ENCODE measurements at places on chromosomes 7 and 10.

- DNase-seq: peak; percentile 23
Measured at GRCh38 chr7:150357270-150357669, 11.4 kb upstream of the REPIN1 start.

- no peak for DNase-seq
Measured at GRCh38 chr7:132614428-132615318, 38.4 kb upstream of the PLXNA4 start.

DNA sequence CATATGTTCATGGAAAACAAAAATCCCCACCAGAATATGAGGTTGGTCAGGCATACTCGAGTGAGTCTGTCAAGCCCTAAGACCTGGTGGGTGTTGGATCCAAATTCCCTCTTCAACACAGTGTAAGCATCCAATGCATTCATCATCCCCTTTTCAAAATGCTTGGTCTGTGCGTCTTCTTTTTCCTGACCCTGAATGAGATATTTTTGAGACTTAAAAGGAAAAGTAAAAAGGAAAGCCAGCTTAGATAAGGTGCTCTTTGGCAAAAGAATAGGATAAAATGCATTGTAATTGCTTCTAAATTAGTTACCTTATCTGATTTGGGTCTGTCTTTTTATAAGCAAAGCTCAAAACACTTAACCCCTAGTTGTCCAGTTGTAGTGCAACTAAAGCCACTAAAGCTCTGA lies 331.5 kb downstream of the PTEN start:
- DNase-seq: no peak

DNA sequence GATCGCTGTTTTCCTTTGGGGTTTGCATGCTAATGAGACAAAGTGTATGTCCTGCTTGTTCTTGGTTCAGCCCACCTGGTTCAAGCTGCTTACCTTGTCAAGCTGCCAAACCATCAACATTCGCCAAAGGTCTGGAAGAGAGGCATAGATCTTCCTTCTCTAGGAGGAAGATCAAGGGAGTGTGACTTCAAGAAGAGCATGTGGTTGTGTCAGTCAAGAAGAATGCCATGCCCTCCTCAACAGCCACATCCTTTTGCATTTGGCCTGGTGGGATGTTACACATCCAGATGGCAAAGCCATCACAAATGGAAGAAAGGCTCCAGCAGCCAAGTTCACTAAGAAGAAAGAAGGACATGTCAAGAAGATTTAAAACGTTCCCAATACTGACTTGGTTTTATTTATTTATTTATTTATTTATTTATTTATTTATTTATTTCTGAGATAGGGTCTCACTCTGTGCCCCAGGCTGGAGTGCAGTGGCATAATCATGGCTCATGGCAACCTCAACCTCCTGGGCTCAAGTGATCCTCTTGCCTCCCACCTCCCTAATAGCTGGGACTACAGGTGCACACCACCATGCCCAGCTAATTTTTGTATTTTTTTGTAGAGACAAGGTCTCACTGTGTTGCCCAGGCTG lies 5.1 kb upstream of the PIP4K2A start:
- no peak for DNase-seq

- no peak for DNase-seq
Measured at GRCh38 chr10:68752711-68753350, 31.8 kb downstream of the CCAR1 start.

- no peak for DNase-seq
Measured at GRCh38 chr10:5810225-5810624, 3.0 kb downstream of the GDI2 start.

- DNase-seq: no peak
Measured at GRCh38 chr7:27160145-27160545, 3.7 kb upstream of the HOXA7 start.

DNA sequence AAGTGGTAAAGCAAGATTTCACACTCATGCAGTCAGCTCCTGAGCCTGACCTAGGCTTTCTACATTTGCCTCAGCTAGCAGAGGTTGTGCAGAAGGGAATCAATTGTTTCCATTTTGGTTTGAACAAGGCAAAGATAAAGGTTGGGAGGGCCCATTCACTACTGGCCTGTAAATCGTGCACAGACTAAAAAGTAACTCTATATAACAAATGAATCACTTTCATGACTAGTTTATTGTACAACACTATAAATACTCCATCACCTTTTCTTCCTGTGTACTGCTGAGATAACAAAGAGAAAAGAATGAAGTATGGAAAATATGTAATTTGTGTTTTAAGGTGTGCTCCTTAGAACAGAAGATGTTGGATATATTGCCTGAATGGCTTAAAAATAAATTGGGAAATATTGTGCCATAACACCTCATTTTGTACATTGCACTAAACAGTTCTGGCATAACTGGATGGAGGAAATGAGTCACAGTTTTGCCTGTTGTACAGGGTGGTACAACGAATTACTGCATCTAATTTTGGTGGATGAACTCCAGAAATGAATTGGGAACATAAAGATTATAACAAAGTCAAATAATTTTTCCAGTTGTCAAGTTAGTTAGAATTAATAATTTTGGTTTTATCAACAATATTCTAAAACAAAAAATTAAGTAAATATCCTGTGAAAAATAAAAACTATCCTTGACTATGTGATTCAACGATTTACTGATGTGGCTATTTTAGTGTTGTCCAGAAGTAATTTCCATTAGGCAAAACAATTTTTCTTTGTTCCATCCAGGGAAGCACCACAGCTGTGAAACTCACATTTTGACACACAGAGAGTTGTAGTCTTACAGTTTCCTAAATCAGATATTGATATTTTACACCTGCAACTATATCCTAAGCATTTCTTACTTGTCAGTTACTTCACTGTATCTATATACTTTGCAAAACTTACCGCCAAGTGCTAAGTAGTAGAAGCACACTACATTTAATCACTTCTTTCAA lies 18.0 kb downstream of the SEMA3C start:
- no peak for DNase-seq

DNA sequence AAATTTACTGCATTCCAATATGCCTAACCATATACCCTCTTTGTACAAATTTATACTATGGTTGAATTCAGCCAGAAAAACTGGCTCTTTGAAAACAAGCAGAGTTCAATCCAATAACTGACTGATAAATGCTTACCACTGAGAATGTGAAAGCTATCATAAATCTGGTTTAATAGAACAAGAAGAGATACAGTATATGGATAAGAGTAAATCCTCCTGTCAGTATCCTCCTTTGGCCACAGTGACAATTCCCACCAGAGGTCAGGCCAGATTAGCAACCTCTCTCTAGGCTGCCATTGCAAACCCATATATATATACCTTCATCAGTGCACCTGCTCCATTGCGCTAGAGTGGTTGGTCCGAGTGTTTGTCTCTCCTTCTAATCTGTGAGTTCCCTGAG lies 647.2 kb downstream of the GRM8 start:
- no peak for DNase-seq

DNA sequence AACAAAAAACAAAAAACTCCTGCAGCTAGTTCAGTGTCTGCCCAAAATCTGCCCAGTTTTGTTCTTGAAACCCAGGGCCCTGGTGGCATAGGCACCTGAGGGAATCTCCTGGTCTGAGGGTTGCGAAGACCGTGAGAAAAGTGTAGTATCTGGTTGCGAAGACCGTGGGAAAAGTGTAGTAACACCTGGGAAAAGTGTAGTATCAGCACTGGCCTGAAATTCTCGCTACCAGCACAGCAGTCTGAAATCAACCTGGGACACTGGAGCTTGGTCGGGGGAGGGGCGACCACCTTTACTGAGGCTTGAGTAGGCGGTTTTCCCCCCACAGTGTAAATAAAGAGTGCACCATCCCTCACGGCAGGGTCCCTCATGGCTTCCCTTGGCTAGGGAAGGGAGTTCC lies 82.5 kb upstream of the SP4 start:
- DNase-seq: no peak

DNA sequence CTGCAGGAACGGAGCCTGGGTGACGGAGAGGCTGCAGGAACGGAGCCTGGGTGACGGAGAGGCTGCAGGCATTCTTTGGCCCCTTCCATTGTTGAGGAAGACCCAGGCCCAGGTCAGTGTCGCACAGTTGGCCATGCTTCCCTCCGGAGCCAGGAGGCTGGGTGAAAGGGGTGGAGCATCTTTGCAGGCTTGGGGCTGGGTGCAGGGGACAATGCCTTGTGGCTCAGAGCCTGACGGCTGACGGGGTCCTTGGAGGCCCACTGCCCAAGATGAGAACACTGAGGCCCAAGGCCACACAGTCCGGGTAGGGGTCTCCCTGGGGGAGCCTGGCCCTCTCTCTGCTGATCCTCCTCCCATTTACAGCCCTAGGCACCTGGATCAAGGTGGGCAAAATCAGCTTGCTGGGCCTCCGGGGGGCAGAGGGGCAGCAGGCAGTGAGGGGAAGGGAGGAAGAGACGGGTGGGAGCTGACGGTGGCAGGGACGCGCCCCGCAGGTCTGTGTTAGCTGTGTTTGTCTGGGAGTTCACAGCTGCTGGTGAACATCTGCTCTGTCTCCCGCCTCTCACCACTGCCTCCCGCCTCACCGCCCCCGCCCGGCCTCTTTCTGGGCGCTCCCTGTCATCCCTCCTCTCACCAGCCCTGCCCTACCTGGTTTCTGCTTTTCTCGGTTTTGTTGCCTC lies 30.6 kb upstream of the PCBD1 start:
- no peak for DNase-seq
